ENCODE measurements at places on chromosomes 7 and 10.

DNA sequence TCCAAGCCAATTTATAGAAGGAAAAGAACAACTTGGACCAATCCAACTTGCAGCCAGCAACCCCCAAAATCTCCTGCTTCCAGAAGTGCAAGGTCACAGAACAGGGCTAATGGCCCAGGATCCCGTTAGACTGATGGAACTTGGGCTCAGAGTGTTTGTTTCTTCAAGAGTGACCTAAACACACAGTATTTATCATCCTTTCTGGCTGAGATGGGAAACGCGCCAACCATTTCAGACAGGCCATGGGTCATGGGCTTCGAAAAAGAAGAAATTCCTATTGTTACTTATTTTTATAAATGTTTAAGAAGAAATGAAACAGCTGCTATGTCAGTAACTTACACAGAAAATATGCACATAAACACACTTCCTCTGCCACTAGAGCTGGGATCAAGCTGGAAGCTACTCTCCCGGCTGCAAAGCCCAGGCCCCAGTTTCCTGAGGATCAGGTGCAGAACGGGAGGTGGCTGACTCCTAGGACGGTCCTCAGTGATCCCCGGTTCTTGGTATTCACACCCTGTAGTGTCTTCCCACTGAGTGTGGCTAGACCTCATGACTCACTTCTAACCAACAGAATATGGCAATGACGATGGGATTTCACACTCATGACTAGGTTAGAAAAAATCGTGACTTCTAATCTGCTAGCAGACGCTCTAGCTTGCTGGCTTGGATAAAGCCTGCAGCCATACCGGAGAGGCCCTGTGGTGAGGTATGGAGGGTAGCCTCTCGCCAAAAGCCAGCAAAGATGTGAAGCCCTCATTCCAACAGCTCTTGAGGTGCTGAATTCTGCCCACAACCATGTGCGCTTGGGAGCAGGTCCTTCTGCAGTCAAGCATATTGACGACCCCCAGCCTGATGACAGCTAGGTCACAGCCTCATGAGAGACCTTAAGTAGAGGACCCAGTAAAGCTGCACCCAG is 60.2 kb downstream of the CHST15 start:
- DNase-seq, result peak; percentile 65

GRCh38 chr10:132336919-132337407 is 5.0 kb downstream of the LRRC27 start:
- DNase-seq, result no peak

- no peak for DNase-seq
Observed at GRCh38 chr7:108266491-108266890, 136.3 kb upstream of the LAMB4 start.

DNA sequence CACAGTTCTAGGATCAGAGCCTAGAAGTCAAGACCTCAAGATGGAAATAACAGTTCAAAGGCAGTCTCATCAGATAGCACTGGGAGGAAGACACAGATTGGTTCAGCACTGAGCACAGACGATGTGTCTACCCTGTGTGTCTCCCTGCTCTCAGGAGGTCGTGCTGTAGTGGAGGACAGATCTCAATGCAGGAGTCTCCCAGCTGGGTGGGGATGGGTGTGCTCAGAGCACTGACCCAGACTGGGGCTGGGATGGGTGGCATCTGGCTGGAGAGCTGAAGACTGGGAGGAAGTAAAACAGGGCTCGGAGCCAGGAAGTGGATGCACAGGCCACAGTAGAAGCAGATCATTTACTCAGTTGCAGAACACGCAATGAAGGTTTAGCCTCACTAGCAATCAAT is 69.5 kb upstream of the GDF10 start:
- DNase-seq, result no peak

- peak; percentile 12 for DNase-seq
Observed at GRCh38 chr7:46391231-46392201, 470.4 kb upstream of the IGFBP3 start.

GRCh38 chr7:49789736-49790135 is 16.3 kb downstream of the VWC2 start:
- no peak for DNase-seq

DNA sequence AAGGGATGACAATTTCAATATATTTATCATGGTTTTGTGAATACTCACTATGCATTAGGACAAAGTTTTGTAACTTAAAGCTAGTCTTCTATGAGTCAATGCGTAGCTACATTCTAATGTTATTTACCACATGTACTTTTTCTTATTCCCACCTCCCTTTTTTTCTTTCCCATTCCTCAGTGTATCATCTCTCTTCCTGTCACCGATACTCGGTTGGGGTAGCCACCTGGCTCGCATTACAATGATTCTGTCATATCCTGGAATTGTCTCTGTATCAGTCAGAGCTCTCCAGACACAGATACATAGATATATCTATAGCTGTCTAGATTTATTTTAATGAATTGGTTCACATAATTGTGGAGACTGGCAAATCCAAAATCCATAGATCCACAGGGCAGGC is 9.8 kb upstream of the RALA start:
- peak; percentile 68 for DNase-seq

GRCh38 chr10:124251317-124252065 is 158.1 kb upstream of the CHST15 start:
- no peak for DNase-seq

DNA sequence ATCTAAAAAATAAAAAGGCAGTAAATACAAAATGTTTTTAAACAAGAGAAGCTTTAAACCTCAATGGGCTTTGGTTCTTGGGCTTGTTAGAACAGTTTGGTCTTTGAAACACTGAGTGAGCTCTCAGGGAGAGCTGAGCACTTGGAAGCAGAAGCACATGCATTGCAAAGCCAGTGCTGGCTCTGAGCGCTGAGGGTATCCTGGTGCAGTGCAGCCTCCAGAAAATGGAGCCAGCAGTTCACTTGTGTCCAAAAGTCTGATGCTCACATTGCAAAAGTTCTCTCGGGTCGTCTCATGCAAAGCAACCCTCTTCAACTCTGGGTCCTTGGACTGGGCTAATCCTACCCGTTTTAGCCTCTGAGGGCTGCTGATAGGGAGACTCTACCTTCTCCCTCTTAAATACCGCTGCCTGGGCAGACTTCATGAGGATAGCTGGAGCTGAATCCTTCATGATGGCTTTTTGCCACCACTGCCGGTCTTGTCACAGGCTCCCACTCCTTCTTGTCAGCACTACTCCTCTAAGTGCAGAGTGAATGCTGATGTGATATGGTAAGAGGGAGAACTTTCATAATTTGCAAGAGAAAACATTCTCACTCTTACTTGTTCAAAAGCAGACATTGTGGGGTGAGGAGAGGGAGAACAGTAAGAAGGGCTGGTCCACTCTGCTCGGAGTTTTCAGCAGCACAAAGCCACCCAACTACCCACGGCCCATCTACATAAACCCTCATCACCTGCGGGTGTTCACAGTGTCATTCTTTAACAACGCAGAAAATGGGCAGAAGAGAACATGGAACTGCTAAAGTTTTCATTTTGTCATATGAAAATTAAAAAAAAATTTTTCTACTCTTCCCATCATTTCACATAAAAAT is 42.2 kb upstream of the BMPER start:
- DNase-seq, result no peak

GRCh38 chr7:159067576-159068487 is 76.8 kb downstream of the VIPR2 start:
- DNase-seq, result no peak

DNA sequence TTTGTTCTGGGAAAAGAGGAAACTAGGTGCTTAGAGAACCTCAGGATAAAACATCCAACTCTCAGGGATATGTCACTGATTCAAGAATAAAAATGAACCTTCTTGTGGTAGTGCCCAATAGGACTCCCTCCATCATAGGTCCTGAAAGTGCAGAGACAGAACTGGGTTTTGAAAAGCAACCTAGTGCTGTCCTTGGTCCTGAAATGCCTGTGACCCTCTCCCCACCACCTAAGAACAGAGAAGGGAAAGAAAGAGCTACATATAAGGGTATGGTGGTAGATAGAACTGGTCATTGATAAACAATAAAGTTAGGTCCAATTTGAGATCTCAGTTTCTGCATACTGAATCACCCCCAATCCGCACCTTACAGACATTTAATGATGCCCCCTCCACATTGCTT is 953.3 kb downstream of the XPNPEP1 start:
- DNase-seq, result peak; percentile 4

GRCh38 chr7:24494832-24495231 is 78.4 kb upstream of the PALS2 start:
- DNase-seq, result no peak

DNA sequence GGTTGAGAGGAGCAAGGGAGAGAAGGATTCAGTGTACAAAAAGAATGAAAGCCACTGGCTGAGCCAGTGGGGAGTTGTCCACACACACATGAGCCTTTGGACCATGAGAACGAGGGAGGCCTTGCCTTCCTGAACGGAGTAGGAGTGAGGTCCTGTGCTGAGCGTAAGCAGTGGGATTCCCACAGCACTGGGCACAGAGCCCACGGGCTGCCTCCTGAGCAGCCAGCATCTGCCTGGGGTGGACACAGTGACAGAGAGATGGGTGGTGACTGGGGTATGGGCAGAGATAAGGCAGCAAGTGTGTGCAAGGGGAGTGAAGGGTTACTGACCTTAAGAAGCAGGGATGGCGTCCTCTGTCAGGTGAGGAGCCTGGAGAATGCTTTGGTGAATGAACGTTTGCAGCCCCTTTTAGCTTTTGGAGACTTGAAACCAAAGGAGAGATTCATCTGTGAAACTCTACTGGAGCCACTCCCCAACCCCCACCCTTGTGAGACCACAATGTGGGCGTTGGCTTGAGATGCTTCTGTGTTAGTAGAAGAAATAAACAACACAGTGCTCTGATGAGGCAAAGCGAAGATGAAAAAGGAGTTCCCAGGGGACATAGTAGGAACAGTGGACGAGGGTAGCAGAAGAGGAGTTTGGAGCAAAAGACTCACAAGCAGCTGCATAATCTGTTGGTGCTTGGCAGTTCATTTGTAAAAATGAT is 56.5 kb downstream of the FIGNL1 start:
- DNase-seq, result no peak
